ENCODE measurements at places on chromosomes 7 and 10. TPM values are rescaled to one million over a fixed set of nuclear protein-coding genes. Genes with fewer than 3 reads are reported as not detected.

STOX1 gene
- total RNA-seq: 2.6 TPM

- no peak for DNase-seq
These were observed 818.6 kb upstream of the IGFBP3 start for GRCh38 chr7:46739518-46740234.

DNA sequence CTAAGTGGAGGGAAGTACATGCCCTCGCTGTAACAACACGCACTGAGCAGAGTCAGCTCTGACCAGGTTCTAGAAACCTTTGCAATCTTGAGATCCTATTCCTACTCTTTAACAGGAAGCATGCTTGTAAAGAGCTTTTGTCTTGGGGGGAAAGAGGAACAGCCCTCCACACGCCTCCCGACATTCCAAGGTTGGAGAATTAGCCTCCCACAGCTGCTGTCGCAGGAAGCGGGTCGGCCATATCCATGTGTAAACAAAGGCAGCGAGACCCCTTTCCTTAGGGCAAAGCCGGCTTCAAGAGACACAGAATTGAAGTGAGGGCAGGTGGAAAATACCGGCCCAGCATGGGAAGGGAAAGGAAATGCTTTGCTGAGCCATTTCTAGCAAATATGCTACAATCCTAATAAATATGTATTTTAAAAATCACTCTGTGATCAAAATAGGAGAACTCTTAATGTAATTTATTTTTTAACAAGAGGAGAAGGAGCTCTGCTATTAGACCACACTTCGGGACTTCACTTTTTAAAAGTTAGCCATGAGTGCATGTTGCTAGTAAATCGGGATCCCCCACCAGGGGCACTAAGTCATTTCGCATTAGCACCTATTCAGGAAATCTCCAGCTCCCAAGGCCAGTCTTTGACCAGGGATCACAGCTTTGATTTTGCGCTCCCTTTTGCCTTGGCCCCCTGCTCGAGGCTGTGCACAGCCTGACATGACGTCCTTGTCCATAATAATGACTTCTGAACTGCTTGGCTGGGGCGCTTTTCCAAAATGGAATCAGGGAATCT, 55.9 kb downstream of the FAM204A start:
- DNase-seq: no peak

HDAC9 gene
- total RNA-seq: 13.5 TPM

GRCh38 chr7:100888291-100888987, 1.1 kb downstream of the UFSP1 start:
- DNase-seq: no peak

DNA sequence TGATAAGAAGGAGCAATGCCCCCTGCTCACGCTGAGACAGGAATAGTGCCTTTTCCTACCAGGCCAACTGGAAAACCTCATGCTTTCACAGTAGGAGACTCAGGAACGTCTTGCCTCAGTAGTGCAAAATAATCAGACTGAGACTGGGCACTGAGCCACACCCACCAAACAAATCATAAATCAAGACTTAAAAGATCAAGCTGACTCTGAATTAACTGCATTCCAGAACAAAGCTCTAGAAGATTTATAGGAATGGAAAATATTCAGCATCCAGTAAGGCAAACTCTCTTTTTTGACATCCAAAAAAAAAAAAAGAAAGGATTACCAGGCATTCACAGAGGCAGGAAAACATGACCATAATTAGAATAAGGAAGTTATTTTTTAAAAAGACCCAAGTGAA, 30.5 kb upstream of the SLC18A3 start:
- no peak for DNase-seq

AKR1C8 gene
- not detected for total RNA-seq

DNA sequence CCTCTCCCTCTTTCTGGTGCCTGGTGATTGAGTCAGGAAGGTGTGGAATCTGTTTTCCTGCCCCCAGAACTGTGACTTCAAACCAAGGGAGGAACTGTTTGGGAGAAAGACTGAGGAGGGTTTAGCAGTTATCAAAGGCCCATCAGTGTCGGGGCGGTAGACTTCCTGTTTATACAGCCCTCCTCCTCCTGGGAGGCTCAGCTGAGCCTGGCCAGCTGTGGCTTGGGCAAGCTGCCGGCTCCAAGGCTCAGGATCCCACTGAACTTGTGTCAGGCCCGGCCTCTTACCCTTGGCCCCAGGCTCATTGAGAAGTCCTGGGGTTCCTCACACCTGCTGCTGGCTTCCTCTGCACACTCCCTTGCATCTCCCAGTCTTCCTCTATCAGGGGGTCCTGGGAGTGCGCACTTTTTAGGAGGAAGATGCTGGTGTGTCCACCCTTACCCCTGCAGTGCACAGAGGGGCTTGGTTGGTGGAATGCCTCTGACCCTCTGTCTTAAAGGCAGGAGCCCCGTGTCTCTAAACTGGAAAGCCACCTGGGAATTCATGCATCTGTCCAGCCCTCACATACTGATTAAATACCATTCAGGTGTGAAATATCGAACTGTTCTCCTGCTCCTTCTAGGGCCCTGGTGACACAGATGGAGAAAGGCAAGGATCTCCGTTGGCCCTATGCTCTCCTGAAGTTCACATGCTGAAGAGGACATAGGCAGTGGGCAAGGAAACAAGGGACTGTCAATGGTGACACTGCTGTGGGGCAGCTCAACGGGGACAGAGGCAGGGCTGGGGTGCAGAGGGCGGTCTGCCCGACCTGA, 32.4 kb downstream of the CXCL12 start:
- peak; percentile 32 for DNase-seq

LRRC18 gene
- 0.20 TPM for total RNA-seq

GRCh38 chr7:90346336-90347125, at the start of gene GTPBP10:
TSS of gene GTPBP10 (plus strand) at chr7:90346716. CDS start at chr7:90346742, 26 bp downstream.
- DNase-seq: peak; percentile 96

- DNase-seq: no peak
These were observed 9.8 kb downstream of the PODXL start for GRCh38 chr7:131546583-131547141.

All from mucosa of gallbladder (tissue), 1 donor.